ENCODE measurements at places on chromosomes 2 and 18.

GRCh38 chr18:46939337-46939963 is 22.0 kb downstream of the KATNAL2 start:
- peak; percentile 25 for DNase-seq

GRCh38 chr18:79577451-79578395 is 101.9 kb upstream of the CTDP1 start:
- no peak for DNase-seq

DNA sequence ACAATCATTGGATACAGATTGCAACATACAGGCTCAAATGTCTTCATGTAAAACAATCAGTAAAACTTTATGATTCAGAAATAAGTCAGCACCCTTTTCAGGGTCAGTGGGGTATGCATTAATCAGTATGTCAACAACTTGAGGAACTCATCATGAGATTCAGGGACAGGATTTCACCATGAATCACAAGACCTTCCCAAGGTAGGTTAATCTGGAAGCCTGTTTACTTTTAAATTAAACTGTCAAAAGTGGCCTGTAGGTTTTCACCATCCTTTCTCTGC is 104.8 kb downstream of the SP100 start:
- peak; percentile 63 for DNase-seq

DNA sequence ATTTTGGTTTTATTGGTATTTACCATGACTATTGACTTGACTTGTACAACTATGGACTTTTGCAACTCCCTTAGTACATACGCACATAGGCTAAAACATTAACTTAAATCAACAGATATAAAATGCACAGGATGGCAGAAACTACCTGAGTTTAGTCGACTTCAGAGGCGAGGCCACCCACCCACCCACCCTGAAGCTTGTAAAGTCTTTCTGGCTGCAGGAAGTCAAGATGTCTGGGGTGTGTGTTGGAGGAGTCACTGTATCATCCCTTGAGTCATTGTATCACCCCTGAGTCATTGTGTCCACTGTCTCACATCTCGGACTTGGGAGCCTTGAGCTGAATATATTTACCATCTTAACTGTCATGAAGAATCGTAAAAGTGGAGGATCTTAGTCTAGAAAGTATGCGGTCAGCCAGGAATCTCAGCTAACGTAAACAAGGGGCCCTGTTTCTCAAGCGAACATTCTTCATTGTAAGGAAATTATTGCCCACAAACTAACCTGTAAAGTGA is 140.0 kb upstream of the ST6GAL2 start:
- DNase-seq, result peak; percentile 85

DNA sequence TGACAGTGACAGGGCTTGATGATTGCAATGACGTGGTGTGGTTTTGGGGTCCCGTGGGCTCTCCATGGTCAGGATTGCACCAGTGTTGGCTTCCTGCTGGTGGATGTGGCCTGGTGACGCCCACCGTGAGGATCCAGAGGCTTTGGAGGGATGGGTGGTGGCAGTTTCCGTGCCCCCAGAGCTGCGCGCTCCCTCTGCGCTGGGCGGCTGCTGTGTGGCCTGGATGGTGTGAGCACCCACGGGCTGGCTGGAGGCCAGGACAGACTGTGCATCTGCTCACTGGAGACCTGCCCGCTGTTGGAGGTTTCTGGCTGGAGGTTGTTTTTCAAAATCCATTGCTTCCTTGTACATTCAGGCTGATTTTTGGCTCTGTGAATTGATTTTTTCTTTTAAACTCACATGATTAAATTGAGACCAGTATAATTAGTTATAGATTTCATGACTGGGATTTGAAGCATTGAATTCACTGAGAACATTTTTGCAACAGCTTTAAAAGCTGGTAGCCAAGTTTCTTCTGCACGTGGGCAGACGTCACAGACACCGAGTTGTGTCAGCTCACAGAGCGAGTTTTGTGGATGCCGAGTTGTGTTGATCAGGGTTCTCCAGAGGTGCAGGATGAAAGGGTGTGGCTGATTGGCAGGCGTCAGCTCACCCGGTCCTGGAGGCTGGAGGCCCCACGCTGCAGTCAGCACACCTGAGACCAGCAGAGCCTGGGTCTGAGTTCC is 72.7 kb downstream of the KCNG2 start:
- DNase-seq, result no peak

DNA sequence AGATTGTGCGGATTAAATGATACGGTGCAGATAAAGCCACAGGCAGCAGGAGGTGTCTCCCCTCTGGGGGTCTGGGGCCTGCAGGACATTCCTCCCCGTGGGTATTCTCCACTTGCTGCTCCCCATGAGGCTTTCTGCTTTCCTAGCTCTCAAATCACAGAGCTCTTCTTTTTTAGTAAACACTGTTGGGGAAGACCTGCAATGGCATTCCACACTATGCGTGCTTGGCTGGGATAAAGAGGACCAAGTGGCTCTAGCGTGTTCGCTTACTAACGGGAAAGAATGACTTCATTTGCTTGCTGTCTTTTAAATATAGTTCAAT is 146.5 kb downstream of the DDX1 start:
- no peak for DNase-seq

DNA sequence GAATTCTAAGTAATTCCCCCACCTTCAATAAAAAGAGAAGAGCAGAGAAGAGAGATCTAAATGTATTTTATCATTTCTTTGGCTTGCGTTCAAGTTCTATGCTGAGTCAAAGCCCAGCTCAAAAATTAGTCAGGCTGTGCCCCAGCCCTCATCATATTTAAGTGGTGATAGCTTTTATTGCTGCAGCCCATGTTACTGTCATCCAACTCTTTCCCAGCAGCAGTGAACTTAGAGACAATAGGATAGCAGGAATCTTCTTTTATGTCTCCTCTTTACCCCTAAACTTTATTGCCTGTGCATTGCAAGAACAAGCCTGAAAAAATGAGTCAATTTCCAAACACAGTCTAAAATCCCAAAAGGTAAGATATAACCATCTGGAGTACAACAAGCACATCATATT is 1599.3 kb upstream of the PIK3C3 start:
- peak; percentile 93 for DNase-seq

- DNase-seq, result peak; percentile 83
Observed at GRCh38 chr2:74201596-74201995, 3.2 kb downstream of the MTHFD2 start.

- DNase-seq, result no peak
Observed at GRCh38 chr2:177262958-177263450, 1.5 kb downstream of the NFE2L2 start.

DNA sequence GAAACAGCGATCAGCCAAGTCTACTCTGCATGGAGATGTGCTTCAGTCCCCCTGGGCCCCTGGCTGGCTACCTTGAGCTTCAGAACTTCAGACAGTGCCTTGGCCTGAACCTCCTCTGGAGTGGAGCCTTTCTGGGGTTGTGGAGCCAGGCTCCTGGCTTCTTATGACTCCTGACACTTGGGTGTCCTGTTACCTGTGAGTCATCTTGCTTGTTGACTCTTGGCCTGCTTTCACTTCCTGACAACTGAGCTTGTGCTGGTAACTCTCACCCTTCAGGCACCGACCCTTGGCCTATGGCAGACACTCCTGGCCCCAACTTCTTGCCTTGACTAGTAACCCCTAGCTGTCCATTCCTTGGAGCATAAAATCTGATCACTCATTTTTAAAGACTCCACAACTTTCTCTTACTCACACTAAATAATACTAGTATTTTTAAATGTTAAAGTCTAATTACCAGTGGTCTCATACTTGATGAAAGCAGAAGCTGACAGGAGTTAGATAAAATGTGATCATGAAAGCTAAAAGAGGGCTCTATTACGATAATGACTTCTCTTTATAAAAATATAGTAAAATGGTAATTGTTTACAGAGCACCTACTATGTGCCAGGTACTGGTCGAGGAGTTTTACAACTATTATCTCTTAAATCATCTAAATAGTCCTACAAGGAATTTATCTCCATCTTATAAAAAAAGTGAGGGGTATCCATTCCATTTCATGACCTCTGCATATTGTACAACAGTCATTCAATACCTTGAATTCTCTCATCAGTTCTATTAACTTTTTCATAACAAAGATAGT is 46.3 kb upstream of the VIT start:
- peak; percentile 70 for DNase-seq

- DNase-seq, result no peak
Observed at GRCh38 chr18:41973983-41974382, 18.9 kb downstream of the PIK3C3 start.

- DNase-seq, result no peak
Observed at GRCh38 chr2:36906277-36906676, 60.1 kb downstream of the STRN start.

GRCh38 chr2:185441486-185442005 is 297.1 kb upstream of the FSIP2 start:
- no peak for DNase-seq

DNA sequence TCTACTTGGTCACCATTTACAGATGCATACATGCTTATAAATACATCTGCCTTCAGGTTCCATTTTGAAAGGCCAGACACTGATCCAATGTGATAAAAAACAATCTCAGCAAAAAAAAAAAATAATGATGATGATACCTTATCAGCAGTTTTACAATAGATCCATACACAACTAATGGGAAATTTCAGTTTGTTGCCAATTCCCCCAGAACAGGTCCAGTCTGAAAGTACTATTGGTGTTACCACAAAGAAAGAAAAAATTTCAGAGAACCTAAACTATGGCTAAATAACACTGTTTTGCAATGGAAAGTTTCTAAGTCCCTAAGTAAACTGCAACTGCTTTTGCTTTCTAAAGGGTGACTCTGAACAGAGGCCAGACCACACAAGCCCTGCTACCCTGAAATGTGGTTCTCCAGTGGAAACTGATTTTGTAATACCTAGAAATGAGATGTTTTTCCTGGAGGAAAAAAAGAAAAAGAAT is 54.1 kb downstream of the LPIN2 start:
- DNase-seq, result peak; percentile 44

DNA sequence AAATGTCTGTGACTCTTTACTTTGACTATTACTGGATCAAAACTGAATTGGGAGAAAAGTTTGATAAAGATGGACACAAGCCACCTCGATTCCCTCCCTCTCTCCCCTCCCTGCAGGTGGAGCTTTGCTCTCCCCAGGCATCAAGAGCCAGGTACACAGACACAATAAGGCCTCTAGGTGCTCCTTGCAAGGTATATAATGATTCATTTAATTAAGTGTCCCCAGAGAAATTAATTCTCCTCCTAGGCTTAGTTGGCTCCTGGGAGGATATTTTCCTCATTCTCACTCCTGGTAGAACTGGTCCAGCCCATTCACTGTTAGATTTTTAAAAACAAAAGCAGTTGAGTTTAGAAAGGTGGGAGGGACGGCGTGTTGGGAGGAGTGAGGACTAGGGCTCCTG is 352.4 kb upstream of the SMIM21 start:
- DNase-seq, result no peak

- DNase-seq, result no peak
Observed at GRCh38 chr2:219508971-219509779, 5.1 kb upstream of the ASIC4 start.

DNA sequence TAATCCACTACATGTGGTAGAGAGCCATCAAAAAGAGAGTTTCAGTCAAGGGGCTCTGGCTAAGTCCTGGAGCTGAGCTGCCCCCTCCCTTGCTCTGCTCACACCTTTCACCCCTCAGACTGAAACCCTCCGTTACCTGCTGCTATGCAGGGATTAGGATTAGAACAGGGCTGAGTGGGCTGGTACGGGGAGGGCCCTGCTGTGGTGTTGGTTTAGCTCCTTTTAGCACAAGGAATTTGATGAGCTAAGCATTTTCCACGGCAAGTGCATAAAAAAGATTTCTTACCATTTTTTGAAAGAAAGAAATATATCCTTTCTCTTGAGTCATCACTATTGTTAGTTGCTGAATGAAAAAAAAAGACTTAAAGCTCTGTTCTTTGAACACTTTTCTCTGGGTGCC is 46.3 kb downstream of the TCF7L1 start:
- DNase-seq, result peak; percentile 39

DNA sequence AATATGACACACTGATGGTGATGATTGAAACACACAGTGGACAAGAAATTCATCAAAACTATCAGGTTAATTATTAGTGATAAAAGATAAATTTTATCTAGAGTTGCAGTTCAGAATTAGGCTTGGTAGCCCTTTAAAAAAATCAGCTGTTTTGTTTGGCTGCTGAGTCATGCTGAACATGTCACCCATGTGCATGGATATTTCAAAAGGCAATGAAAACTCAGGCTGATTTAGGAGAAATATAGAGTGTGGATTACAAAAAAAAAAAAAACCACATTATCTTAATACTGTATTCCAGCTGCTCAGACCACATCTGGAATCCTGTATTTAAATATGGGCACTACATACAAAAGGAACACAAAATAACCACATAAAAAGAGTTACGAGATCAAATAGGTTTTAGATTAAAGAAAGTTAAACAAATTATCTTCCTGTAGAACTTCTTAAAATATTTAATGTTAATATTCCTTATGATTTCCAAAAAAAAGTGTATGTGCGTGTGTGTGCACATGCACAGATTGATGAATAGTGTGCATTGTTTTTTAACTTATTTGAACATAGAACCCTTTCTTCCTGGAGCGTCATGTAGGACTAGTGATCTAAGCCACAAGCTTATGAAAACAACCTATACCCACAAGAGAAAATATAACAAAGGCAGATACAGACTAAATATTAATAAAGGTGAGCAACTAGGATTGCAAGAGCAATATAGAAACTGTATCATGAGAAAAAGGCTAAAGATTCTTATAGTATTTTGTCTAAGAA is 186.2 kb downstream of the STK39 start:
- DNase-seq, result peak; percentile 38

- DNase-seq, result no peak
Observed at GRCh38 chr2:241358470-241358869, 2.4 kb downstream of the FARP2 start.

DNA sequence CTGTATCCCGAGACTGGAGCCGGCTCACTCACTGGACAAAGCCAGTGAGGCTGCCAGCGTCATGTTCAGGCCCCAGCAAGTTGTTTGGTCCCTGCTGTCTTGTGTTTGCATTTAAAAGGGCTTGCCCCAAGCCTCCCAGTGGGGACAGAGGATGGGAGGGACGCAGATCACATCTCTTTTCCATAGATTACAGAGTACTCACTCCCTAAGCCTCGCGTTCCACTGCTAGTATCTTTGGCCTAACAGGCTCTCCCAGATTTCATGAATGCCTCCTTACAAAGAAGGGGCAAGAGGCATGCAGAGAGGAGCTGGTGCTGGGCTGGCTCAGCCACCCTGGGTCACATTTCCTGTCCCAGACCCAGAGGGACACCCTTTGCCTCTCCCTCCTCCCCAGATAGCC is 59.1 kb downstream of the CMPK2 start:
- DNase-seq, result no peak

- DNase-seq, result peak; percentile 90
Observed at GRCh38 chr18:45324495-45325113, 290.7 kb upstream of the SLC14A2 start.

GRCh38 chr18:37393945-37394609 is 171.5 kb downstream of the CELF4 start:
- DNase-seq, result peak; percentile 28
